ENCODE measurements at places on chromosomes 5 and 9. TPM values are rescaled to one million over a fixed set of nuclear protein-coding genes. Genes with fewer than 3 reads are reported as not detected.
A peak's percentile ranks its signal among the peaks of the same experiment; 100 is the strongest.

MYOZ3 gene
- total RNA-seq: 0.09 TPM

SNX2 gene
- total RNA-seq: 31.5 TPM

DNA sequence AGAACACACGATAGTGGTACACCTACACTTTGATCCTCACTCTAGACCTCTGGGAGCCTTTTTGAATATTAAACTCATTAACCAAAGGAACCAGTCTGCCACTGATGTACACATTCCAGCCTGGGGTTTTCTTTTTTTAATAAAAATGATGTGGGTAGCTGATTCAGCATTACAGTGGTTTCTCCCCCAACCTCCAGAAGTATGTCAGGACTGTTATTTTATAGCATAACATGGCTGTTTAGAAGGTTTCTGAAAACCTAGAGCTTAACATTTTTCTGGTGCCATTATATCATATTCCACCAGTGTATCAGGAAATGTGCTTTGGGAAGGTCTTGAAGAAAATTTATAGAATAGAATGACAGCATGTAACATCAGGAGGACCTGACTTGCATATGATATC is 540.9 kb upstream of the WWC1 start:
- no peak for DNase-seq

NKD2 gene
- total RNA-seq: 14.4 TPM

IFNA21 gene
- not detected for total RNA-seq

DNA sequence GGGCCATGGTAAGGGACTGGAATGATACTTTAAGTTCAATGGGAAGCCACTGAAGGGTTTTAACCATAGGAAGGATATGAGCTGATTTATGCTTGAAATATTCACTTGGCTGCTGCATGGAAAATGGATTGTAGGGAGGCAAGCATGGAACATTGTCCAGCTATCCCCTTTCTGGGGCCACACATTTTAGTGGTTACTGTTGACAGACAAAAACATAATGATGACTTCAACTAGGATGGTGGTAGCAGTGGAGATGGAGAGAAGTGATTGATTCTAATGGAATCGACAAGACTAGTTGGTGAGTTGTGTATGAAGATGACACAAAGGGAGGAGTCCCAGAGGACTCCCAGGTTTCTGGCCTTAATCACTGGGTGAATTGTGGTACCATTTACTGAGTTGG is 6.2 kb upstream of the FCHSD1 start:
- no peak for DNase-seq

- DNase-seq: no peak
These were observed 304.6 kb downstream of the ACTL7B start for GRCh38 chr9:108551030-108551841.

- peak; percentile 82 for DNase-seq
These were observed 18.3 kb upstream of the PHYHD1 start for GRCh38 chr9:128902351-128903078.

- no peak for DNase-seq
These were observed 264.8 kb downstream of the CSNK1G3 start for GRCh38 chr5:123776761-123777160.

WNK2 gene
- 1.2 TPM for total RNA-seq

- no peak for DNase-seq
These were observed 3.6 kb upstream of the OLFM1 start for GRCh38 chr9:135083831-135084230.

ABLIM3 gene
- total RNA-seq: not detected

DNA sequence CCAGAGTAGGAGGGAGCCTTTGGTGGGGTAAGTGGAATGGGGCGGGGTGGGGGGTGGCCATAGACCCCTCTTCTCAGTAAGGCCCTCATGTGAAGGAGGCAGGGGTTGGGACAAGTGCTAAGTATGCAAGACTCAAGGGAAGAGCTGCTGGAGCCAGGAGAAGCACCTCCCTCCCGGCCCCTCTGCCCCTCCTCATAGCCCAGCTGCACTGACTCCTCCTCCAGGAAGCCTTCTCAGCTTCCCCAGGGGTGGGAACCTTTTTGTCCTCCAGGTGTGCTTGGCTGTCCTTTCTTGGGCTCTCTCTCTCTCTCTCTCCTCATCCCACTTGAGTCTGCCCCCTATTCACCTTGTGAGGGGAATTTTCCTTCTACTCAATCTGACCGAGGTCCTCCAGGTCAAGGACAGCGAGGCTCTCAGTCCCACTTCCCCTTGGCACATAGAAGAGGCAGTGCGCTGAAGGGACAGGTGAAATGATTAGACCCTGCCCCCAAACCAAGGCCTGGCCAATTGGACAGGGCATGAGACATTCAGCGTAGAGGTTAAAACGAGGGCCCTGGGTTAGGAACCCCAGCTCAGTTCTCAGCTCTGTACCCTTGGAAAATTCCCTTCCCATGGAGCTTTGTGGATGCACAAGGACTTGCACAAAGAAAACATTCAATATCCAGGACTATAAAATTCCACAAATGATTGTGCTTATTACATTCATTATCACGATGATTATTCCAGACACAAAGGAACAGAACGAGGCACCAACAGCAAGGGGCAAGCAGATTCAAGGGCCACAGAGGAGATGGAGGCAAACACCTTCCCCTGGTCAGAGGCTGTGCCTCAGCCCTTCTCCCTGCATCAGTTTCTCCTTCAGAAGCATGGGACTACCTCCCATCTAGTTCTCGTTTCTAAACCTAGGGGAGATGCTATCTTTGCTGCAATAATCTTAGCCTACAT is 45.6 kb upstream of the IL17B start:
- DNase-seq: no peak

PCDHB15 gene
- total RNA-seq: not detected

GRCh38 chr5:119331566-119332095 is 24.2 kb upstream of the TNFAIP8 start:
- DNase-seq: no peak

GRCh38 chr9:98848450-98849149 is 41.1 kb downstream of the GALNT12 start:
- peak; percentile 54 for DNase-seq

DNA sequence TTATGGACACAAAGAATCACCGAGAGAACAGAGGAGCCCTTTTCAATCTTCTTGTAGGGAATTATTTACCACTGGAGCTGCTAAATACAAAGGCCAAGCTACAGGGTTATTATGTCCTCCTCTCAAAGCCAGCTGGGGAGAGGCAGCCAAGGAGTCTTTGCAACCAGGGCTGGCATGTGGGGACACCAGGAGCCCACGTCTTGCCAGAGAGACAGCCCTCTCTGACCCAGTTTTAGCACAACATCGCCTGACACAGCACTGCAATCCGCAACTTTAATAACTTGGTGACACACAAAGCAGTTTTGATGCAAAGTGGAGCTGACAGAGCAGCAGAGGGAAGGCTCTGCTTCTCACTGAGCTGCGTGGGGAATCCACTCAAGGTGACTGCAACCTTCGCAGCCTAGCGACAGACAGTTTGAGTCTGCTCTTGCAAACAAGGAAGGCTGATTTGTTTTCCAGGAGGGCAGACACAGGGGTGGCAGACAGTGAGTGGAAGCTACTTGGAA is 33.6 kb downstream of the TLR4 start:
- no peak for DNase-seq

DNA sequence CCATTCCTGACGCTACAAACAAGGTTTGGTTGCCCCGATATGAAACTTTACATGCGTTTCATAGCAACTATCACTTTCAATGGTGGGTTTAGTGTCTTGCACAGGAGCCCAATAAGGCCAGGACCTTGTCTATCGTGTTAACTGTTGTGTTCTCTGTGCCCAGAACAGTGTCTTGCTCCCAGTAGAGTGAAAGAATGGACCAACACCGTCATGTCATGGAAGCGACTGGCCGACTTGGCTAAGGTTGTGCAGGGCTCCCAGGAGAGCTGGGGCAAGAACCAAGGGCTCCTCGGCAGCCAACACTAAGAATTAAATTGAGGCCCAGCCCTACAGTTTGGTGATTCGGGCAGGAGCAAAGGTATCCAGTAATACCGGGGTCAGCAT is 498 bp upstream of the ARHGEF37 start:
- peak; percentile 9 for DNase-seq

DNA sequence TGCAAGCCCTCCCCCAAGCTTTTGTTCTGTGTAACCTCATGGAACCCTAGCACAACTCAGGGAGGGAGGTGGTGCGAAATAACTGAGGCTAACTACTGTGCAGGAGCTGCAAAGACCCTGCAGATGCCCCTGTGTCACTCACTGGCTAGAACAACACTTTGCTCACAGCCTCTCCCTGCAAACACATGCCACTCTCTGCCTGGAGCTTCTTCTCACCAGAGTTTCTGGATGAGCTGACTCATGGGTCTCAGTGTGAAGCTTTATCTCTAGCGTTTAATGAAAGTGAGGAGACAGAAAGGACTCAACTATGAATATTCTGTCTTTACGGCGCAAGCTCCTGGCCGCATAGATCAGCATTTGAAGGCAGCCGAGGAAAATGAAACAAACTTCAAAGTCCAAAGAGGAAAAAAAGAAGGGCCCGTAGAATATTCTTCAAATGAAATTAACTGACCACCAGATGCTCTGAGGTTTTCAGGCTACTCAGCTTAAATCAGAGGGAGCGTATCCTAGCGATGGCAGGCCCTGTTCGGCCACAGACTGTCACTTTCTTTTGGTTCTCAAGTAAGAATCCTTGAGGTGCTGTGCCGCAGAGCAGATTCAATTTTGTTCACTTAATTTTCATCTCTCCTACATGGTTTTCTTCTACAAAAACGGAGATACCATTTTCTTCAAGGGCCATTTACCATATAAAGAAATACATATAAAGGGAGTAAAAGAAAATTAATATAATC is 77.7 kb upstream of the TAS2R1 start:
- DNase-seq: no peak

LCN15 gene
- not detected for total RNA-seq

GRCh38 chr9:89179540-89179894 is 899 bp upstream of the SHC3 start:
- DNase-seq: no peak

GALNT12 gene
- total RNA-seq: 2.3 TPM

DNA sequence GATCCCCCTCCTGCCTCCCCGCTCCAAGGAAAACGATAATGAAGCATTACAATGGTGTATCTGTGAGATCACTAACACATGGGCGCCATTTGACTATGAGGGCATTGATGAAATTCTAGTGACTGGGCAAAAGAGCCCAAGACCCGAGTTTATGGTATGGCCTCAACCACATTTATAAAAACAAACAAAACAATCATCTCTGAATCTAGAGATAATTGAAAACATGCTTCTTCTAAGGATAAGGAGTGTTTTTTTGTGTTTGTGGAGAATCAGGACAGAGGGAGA is 100.9 kb upstream of the SEMA6A start:
- DNase-seq: no peak

LCN9 gene
- total RNA-seq: not detected

- no peak for DNase-seq
These were observed 1.5 kb downstream of the SPOCK1 start for GRCh38 chr5:137497396-137498290.

DNA sequence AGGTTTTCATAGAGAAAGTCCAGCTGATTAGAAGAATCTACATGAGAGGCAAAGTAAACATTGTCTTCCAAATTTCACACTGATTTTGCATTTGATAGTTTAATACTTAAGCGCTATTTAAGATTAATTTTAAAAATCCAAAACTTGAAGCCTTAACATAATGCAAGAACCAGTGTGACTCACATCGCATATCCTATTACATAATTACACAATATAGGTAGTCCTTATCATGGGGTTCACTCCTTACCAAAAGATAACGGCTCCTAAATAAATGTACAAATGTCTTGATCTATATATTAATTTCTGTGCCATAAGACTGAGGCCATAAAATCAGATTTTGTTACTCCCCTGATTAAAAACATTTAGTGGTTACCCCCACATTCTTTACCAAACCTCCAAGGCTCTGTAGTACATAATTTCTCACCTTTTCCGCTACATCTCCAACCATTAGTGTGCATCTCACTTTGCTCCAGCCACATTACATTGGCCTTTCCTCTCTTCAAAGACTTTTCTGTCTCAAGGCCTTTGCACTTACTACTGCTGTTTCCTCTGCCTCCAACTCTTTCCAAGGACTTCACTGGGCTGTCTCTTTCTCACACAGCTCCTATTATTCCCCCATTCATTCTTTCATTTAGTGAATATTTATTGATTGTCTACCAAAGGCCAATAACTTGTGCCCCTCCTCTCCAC is 1.0 kb downstream of the RIOK2 start:
- DNase-seq: no peak

DNA sequence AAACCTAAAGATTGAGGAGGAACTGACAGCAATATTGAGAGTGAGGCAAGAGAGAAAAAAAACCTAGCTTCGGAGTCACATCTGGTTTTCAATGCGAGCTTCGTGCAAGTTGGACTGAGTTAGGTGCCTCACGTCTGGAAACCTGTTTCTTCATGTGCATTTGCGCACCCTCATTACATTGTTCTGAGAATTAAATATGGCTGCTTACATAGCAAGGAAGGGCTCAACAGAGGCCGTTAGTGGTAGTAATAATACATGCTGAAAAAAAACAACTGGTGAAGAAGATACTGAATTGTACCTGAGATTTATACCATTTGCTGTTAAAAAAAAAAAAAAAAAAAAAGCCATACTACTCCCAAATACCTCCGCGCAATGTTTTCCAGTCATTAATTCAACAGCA is 18.6 kb downstream of the DNAJA1 start:
- DNase-seq: no peak

DNA sequence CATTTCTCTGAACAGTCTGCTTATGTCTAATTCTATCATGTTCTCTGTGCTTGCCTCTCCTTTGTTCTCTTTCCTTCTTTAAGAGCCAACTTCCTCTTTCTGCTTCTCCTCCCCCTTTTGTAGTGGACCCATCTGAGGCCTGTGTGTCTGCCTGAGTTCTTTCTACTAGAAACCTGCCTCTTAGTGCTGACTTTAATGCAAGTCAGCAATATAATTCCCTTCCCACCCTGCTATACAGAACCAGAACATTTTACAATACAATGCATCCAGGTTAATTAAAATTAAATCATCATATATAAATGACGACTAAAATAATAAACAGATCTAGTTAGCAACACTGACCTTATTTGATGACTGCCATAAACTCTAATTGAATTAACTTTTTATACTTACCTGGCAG is 82.6 kb upstream of the GAS1 start:
- no peak for DNase-seq

DNA sequence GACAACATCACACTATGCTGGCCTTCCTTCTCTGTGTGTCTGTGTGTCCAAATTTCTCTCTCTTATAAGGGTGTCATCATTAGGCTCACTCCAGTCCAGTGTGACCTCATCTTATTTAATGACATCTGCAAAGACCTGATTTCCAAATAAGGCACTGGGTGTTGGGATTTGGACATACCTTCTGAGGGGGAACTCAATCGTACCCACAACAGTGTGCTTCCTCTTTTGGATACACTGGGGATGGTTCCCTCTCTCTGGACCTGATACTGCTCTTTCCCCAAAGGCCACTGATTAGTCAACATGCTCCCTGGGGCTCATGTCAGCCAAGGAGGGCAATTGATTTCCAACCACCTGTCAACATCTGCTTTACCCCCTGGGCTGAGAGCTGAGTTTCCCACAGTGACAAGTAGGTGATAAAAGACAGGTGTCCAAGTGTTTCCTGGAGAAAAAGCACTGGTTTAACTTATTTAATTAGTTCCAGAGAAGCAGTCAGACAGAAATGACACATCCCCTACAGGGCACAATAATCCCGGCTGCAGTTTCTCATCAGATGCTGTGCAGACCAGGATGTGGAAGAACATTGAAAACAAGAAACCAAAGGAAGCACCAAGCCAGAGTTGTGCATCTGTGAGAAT is 17.8 kb upstream of the CEP72 start:
- DNase-seq: no peak

DMRT2 gene
- total RNA-seq: 1.2 TPM

Measured in activated T-helper 2 cell treated with anti-CD3 and anti-CD28 coated beads, Interferon-gamma antibody, Interleukin-2, Interleukin-4, amounts not matched to agents 10 μg/mL and 5 μg/mL and 100 μg/mL, durations not matched to agents 14 hours and 24 hours and 36 hours (primary cell).